ENCODE measurements at places on chromosomes 2 and 18.

- DNase-seq = no peak
Observed at GRCh38 chr2:228023619-228024018, 152.2 kb downstream of the DAW1 start.

DNA sequence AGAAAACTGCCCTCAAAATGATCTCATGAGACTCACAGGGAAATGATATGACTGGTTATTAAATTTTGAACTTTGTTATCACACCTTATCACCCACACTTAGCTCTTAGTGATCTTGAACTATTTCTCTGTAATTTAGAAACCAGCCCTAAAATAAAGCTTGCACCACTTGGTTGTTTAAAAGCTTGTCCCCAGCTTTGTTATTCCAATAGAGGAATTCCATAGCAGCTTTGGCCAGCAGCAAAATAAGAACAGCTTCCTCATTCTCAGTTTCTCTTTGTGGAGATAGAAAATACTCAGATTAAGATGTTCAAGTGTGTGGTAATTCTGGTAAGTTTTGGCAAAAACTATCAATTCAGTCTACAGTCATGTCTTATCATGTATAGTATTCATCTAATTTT is 54.4 kb upstream of the CCDC68 start:
- no peak for DNase-seq

- no peak for DNase-seq
Observed at GRCh38 chr2:22838461-22838860, 546.5 kb upstream of the KLHL29 start.

GRCh38 chr2:223315813-223316212 is 263.8 kb downstream of the KCNE4 start:
- no peak for DNase-seq

DNA sequence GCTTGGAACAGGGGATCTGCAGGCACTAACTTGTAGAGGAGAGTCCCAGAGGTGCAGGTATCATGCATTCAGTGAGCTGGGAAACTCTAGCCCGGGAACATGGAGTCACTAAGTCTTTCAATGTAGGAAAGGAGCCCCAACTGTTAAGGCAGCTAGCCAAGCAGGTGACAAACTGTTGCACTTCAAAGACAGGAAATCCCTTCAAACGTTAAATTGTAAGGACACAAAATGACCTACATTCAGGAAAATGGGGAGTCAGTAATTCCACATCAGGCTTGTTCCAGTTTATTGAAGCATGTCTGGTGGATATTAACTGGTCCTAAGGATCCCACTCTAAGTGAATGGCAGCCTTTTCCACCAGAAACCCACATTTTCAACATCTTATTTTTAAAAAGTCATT is 364.5 kb downstream of the MTX2 start:
- no peak for DNase-seq

GRCh38 chr18:72542342-72542741 is 1.8 kb downstream of the CBLN2 start:
- peak; percentile 55 for DNase-seq

DNA sequence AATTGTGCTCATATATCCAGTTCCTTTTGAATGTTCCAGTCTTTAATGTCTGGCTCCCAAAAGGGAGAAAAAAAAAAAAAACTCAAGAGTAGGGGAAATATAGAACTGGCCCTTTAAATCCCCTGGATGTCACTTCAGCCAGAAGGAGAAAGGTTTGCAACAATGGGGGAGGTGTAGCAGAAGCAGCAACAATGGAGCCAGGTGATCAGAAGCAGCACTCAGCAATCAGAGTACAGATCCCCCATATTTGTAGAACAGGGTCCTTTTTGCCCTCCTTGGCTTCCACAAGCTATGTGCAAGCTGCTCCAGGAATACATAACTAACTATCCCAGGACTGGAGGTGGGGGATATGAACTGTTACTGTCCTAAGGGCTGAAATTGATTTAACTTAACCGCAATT is 25.8 kb upstream of the ZNF397 start:
- DNase-seq = peak; percentile 85

- no peak for DNase-seq
Observed at GRCh38 chr2:71538656-71539265, 85.4 kb downstream of the DYSF start.

GRCh38 chr2:67277450-67277849 is 119.7 kb upstream of the ETAA1 start:
- no peak for DNase-seq

GRCh38 chr18:58800582-58800981 is 64.1 kb upstream of the ZNF532 start:
- DNase-seq = no peak

GRCh38 chr2:196344397-196344796 is 173.0 kb upstream of the STK17B start:
- no peak for DNase-seq

DNA sequence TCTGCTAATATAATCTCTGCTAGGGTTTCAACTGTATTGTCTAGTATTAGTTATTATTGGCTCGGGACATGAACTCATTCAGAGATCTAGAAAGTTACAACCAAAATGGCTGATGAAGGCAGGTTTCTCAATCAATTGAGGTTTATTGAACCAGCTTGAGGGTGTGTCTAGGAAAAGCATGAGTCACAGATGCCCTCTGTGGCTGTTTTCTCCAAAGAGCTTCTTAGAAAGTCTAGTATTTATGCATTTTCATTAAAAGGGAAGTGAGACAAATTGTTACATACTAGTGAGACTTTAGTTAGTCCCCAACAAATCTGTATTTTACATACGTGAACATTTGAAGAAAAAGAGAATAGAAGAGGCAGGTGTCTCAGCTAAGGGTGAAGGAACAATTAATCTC is 23.0 kb upstream of the RTTN start:
- DNase-seq = no peak

GRCh38 chr2:234661175-234661574 is 164.3 kb upstream of the ARL4C start:
- DNase-seq = no peak

GRCh38 chr2:176552501-176553135 is 283.4 kb downstream of the MTX2 start:
- no peak for DNase-seq

DNA sequence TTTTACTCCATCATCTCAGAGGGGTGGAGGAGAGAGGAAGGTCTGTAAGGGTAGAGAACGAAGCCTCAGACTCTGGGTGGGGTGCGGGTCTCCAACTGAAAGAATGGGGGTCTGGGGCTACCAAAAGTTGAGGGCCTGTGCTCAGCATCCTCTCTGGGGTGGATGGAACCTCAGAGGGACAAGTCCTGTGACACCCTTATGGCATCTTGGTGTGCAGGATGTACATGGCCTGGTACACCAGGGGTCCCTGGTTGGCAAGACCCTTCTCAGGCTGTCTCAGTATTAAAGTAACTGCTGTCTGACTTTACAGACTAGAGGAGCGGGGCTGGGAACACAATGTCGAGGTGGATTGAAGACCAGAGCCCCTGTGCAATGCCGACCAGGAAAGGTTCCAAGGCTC is 2.3 kb upstream of the SLC4A3 start:
- DNase-seq = no peak

GRCh38 chr2:117818921-117819320 is 4.4 kb downstream of the DDX18 start:
- DNase-seq = no peak

DNA sequence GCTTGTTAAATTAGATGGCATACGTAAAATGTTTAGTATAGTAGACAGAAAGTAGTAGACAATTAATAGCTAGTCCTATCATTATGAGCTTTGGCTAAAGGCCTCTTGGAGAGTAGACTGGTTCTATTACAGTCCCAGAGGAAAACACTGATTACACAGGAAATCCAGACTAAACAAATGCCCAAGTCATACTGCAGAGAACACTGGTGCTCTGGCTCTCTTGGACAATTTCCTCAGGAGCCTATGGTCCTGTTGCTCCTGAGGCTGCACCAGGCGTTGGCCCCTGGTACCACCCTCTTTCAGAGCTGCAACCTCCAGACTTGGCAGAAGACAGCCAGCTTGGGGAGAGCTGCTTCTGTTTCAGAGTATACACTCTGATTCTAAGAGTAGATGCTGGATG is 41.8 kb downstream of the STAT1 start:
- DNase-seq = no peak

GRCh38 chr2:98479959-98480524 is 35.4 kb downstream of the INPP4A start:
- DNase-seq = no peak

- no peak for DNase-seq
Observed at GRCh38 chr2:237192881-237193280, 107.2 kb downstream of the COPS8 start.

GRCh38 chr18:76443519-76444445 is 51.3 kb downstream of the ZNF516 start:
- peak; percentile 58 for DNase-seq

DNA sequence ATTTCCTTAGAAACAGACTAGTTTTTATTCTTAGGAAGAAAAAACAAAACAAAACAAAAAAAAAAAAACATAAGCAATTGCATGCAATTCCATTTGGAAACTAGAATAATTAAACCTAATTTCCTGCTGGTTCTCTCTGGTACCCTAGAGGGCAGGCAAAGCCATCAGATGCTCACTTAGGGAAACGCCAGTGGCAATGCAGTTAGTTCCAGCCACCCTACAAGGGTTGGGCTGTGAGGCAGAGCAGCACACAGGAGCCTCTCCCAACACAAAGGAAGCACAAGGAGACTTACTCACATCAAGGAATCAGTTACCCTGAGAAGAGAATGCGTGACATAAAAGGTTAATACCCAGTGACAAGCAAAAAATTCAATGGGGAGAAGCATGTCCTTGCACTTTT is 28.8 kb downstream of the CCDC93 start:
- no peak for DNase-seq

DNA sequence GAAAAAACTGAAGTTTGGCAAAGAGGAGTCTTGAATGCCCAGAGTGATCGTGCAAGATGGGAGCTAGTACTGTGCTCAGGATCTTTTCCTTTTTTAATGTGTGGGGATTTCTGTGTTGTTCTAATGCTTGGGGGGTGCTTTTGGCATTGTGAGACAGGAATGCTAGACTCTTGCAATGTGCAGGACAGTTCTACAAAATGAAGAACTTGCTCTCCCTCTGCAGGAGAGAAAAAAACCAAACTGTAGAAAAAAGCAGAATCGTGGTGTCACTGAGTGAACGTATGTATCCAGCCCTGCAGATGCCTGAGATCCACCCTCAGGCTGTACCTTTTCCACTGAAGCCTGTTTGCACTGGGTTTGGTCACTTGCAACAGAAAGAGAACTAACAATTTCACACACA is 12.1 kb upstream of the TTC39C start:
- DNase-seq = no peak

DNA sequence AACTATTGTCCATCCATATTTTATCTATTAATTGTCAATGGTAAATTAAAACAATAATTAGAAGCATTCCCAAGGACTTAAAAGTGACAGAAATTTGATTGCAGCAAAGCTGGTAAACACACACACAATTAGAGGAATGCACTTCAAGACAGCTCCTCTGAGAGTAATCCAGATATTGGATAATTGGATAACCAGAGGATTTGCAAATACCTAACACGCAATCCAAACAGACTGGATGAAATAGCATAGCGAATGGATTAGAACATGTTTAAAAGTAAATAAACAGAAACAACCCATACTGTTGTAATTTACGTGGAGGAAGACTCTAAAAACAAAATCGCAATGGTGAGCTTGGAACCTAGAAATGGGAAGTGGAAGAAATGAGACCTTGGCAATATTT is 239.8 kb downstream of the METTL4 start:
- no peak for DNase-seq

DNA sequence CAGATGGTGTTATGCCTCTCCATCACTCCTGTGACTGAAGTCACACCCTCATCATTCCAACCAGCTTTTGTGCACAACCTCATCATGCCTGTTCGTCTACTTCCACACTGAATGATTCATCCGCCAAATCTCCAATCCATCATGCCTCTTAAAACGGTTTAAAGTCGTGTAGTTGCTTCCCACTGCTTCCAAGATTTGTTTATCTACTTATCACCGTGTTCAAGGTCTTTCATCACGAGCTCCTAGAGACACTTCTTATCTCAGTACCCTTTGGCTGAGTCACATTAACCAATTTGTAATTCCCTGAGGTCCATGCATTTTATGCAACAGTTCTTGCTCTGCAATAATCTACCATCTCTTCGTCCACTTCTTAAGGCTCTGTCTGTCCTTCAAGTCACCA is 592.3 kb upstream of the ID2 start:
- DNase-seq = no peak

DNA sequence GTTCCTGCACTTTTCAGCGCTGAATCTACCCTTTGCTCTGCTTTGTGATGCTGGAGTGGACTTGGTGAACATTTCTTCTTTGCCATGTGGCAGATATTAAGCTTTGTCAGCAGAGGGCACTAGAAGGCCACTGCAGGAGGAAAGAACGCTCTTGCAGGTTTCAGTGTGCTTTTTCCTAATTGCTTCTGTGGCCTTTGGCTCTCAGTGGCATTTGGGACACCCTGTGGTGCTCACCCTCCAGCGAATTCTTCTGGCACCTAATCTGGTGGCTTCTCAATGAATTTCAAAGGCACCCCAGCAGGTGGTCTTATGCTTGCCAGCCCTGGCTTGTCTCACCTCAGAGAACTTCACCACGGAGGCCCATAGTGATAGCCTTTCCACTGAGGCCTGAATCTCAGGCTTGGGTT is 146.7 kb downstream of the MYO3B start:
- peak; percentile 94 for DNase-seq

DNA sequence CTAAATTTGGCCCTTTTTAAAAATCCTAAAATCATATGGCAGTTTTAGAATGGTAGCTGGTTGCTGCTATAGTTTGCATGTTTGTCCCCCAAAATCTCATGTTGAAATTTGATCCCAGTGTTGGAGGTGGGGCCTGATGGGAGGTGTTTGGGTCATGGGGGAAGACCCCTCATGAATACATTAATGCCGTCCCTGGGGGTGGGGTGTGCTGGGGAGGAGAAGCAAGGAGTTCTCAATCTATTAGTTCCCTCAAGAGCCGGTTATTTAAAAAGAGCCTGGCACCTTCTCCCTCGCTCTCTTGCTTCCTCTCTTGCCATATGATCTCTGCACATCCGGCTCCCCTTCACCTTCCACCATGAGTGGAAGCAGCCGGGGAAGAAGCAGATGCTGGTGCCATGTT is 20.8 kb downstream of the GPATCH11 start:
- no peak for DNase-seq

GRCh38 chr18:31773774-31774476 is 13.2 kb upstream of the SLC25A52 start:
- DNase-seq = no peak

- no peak for DNase-seq
Observed at GRCh38 chr2:54545702-54546450, 89.7 kb downstream of the SPTBN1 start.

GRCh38 chr2:117557626-117558025 is 256.9 kb upstream of the DDX18 start:
- no peak for DNase-seq

- DNase-seq = no peak
Observed at GRCh38 chr2:126634273-126634861, 21.6 kb upstream of the GYPC start.

Data from NCI-H510A treated with DMSO at 0.1 percent for 48 hours (cell line).